ENCODE measurements at places on chromosomes 12 and 14.

- DNase-seq, result no peak
These were observed 186.7 kb upstream of the NEDD1 start for GRCh38 chr12:96720363-96720705.

DNA sequence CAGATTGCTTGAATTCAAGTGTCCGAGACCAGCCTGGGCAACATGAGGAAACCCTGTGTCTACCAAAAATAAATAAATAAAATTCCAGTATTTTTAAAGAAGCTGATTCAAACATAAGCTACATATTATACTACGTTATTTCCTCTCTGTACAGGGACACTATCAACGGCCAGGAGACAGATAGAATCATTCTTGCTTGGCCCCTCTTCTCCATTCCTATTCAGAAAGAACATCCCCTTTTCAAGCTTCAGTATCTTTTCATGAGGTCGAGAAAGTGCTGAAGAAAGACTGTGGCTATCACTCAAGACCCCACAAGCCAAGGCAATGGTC is 314 bp upstream of the DHRS7 start:
- DNase-seq, result no peak

DNA sequence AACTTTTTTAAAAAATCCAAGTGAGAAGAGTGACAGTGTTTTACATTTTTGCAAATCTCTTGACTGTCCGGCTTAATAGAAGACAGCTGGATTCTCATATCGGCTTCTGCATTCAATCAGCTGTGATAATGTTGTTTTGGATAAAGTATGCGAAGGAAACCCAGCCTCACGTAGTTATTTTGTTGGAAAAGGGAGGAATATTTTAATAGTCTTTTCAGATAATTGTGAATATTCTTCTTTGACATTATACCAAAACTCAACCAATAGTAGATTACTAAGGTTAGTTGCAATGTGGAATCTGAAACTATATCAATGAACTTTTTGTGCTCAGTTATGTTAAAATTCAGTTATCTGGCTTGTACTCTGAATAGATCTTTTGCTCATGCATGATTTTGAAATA is 276.5 kb downstream of the ZFP36L1 start:
- DNase-seq, result no peak

GRCh38 chr12:119182701-119183493 is 4.2 kb downstream of the HSPB8 start:
- DNase-seq, result no peak

DNA sequence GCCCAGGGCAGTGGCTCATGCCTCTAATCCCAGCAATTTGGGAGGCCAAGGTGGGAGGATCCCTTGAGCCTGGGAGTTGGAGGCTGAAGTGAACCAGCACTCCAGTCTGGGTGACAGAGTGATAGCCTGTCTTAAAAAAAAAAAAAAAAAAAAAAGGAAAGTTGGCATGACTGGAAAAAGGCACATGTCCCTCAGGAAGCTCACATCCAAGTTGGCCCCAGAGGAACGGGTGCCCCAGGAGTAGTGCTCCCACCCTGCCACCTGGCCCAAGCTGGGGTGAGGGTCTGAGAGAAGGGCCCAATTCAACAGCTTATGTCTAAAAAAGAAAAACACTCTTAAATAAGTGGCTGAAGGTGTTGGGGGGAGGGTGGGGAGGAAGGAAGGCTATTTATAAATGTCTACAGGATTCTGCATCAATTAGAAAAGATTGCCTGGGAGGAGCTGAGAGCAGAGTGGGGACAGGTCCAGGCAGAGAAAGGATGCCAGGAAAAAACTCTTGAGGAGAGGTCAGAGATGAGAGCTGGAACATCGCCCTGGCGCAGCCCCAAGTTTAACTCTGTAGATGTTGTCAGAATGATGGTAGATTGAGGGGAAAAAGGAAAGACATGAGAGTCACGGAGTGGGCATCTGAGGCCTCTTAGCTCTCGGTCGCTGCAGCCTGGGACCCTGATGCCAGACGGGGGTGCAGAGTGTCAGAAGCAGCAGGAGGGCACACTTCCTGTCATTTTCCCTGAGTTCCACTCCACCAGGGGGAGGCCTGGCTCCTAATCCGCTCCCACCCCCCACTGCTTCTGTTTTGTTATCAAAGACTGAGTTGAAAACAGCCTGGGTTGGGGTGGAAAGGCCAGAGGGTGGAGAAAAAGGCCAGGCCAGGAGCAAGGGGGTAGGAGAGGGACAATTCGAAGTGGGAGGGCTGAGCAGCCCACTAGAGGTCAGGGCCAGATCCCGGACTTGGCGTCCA is 7.3 kb downstream of the SPRYD3 start:
- no peak for DNase-seq

GRCh38 chr14:51929910-51930682 is 59.2 kb upstream of the RTRAF start:
- DNase-seq, result no peak

DNA sequence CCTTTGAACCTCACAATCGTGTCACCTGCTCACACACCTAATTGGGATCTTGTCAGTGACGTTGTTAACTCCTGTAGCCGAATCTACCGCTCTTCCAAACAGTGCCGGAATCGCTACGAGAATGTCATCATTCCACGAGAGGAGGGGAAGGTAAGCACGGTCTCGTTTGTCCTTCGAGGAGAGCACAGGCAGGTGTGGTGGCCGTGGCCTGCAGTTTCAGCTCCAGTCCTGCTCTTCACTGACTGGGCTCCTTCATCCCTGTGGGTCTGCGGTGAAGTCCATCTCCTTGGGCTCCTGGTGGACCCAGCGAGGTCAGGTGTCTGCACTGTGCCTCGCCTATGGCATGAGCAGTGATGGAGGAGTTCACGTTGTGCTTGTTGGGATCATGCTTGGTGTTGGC is 96.0 kb downstream of the EP400 start:
- DNase-seq, result no peak

- DNase-seq, result no peak
These were observed 193.4 kb upstream of the NOVA1 start for GRCh38 chr14:26791117-26791806.

GRCh38 chr12:2267703-2268470 is 215.1 kb downstream of the CACNA1C start:
- DNase-seq, result no peak

DNA sequence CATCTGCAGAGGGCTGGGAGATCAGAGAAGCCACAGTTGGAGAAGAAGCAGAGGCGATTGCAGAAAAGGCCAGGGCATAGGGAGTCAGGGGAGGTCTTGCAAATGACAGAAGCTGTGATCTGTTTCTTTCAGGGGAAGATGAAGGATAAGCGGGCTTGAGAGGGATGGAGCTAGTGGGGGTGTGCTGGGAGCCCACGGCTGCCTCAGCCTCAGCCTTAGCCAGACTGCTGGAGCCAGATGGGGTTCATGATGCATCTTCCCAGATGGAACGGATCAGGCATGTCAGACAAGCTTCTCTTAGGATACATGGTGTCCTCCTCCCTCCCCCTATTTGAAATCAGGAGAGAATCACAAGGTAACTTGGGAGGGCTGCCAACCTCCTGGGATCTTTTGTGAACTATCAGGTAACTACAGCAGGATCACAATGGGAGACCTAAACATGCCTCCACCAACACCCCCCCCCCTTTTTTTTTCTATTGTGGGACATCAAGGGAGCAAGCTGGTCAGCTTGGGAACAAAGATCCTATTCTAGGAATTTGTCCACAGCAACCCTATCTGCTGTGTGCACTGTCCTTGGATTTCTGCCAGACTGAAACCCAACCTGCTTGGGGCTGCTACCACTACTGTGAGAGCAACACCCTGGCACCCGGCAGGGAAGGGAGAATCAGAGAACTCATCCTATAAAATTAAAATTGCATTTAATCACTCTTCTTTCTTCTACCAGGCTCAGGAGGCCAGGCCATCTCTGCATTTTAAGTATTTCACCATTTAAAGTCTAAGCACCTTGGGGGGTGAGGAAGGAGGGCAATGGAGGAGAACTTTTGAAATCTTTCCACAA is 10.7 kb upstream of the ATP2A2 start:
- DNase-seq, result no peak

- DNase-seq, result no peak
These were observed 81.3 kb downstream of the CHST11 start for GRCh38 chr12:104538056-104538455.

GRCh38 chr12:132194056-132194455 is 49.8 kb downstream of the NOC4L start:
- DNase-seq, result no peak

DNA sequence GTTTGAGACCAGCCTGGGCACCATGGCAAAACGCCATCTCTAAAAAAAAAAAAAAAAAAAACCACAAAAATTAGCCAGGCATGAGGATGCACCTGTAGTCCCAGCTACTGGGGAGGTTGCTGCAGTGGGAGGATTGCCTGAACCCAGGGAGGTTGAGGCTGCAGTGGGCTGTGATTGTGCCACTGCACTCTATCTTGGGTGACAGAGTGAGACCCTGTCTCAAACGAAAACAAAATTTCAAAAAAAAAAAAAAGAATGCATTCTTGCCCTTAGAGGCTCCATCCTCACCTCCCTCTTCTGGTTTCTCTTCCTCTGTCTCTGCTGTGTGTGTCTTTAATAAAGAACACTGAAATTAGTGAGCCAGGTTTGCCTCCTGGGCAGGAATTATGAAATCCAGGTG is 107.8 kb downstream of the VCPKMT start:
- no peak for DNase-seq

DNA sequence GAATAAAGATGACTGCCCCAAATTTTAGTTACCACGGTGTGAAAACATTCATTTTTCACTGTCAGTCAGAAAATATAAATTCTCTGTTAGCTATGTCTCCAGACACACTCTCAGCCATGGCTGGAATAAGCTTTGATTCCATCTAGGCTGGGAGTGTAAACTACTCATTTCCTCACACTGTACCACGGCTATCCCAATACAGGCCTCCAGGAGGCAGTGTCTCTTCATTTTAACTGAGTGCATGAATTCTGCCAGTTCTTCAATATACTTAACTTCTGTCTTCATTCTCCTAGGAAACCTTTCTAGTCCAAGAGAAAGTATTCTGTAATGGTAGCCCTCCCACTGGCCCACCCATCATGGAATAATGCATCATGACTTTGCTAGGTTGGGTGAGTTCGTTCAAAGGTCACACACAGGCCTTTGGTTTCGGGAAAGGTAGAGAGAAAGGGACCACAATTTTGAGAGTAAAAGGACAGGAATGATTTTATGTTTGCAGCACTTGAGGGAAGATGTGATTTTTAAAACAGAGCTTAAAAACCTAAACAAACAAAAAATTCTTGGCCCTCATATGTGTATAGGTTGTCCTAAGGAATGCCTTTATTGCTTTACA is 381.1 kb downstream of the SEC23A start:
- no peak for DNase-seq

- DNase-seq, result no peak
These were observed 681 bp upstream of the JPH4 start for GRCh38 chr14:23579311-23579630.

- no peak for DNase-seq
These were observed 3.0 kb upstream of the P2RX2 start for GRCh38 chr12:132615579-132616038.

GRCh38 chr14:59182641-59183040 is 5.8 kb upstream of the DAAM1 start:
- no peak for DNase-seq

DNA sequence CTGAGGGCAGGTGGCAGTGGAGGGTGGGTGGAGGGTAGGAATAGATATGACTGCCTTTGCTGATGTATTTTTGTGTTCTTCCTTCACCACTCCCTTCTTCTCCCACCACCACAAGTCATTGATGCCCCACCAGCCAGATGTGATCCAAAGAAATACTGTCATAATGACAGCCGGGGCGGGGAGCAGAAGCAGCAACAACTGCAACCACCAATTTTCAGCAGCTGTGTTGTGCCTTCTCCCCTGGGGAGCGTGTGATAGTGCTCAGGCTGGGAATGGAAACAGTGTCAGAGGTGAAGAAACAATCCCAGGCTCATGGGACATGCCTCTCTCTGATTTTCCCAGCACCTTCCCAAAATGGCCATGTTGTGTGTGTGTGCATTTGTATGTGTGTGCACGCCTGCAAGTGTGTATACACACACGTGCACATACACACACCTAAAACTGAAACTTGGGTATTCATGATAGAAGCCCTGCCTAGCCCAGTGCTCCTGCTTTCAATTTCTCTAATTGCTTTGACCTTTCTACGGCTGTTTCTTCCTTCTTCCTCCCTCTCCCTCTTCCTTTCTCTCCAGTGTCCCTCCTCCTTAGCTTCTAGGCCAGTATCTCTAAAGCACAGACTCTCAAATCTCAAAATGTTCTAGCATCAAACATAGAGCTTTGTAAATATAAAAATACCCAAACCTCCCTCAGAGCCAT is 299.2 kb upstream of the FKBP4 start:
- no peak for DNase-seq

GRCh38 chr14:99264691-99265450 is 7.1 kb downstream of the BCL11B start:
- no peak for DNase-seq

DNA sequence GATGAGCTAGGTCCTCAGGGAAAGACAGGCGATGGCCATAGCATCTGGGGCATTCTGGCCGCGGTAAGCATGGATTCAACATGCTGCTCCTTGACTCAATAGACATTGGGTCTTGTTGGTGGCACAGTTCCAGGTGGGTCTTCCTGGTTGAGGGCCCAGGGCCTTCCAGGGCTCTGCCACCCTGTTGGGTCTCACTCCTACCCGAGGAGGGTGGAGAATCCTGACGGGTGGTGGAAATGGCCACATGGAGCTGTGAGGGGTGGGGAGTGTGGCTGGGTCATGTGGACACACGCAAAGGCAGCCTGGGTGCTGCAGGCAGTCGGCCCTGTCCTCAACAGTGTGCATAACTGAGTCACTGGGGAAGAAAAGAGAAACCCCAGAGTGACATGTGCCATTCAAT is 148.1 kb downstream of the KIF26A start:
- no peak for DNase-seq

GRCh38 chr12:71840231-71840847 is 780 bp downstream of the TBC1D15 start:
- DNase-seq, result no peak

DNA sequence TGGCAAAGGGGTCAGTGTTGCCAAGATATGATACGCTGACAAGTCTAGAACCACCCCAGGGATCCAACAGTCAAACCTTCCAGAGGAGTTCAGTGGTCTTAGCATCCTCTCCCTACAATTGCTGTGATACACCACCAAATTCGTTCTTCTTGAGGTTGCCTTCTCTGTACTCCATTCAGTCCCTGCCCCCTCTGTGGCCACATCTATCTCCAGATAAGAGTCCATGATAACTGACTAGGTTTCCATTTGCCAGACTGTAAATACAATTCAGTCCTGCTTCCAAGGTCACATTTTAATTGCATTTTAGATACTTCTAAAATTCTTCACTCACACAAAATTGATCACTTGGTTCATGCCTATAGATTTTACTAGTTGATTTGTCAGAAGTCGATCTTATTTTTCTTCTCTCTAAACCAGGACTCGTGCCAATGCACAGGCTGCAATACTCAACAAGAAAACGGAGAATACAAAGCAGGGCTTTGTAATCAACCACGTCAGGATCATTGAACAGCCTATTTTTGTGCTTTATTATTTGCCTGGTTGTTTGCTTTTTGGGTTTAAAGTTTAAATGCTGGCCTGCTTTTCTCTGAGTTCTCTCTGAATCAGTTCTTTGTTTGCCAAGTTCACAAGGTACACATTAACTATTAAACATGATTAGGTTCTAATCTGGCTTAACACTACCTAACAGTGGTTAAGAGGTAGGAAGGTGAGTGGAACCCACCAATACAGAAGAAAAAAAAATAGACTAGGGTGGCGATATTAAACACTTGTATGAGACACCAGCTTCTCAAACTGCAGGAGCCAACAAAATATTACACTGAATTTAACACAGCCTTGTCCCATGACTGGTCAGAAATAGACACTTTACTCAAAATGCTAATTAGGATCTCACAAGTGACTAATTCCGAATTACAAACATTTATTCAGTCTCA is 5.3 kb upstream of the TSPAN8 start:
- no peak for DNase-seq

Data from activated T-cell treated with anti-CD3 and anti-CD28 coated beads for 4 hours (primary cell).